ENCODE measurements at places on chromosomes 6 and 20.

GRCh38 chr6:85008296-85009009 is 244.1 kb upstream of the TBX18 start:
- DNase-seq: peak; percentile 21

GRCh38 chr20:59247731-59248684 is 52.4 kb upstream of the EDN3 start:
- no peak for DNase-seq

GRCh38 chr6:155939253-155939652 is 483.6 kb upstream of the NOX3 start:
- DNase-seq: no peak

- no peak for DNase-seq
Observed at GRCh38 chr6:38142178-38142902, 322.8 kb downstream of the ZFAND3 start.

- DNase-seq: no peak
Observed at GRCh38 chr20:3803854-3804253, 7.7 kb downstream of the CDC25B start.

DNA sequence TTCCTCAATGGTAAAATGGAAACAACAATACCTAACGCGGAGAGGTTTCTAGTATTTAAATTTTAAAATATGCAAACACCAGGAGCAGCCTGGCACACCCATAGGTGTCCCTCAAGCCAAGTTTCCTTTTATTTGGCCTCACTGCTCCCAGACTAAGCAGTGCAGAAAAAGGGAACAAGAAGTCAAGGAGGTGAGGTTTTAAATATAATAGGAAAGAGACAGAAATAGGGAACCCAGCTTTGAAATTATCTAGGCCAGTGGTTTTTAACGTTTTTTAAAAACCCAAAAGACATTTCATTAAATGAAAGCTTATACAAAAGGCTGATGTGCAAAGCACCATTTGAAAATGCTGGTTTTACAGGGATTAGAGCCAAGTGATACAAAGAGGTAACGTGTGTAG is 109.6 kb downstream of the SLC22A3 start:
- DNase-seq: no peak

DNA sequence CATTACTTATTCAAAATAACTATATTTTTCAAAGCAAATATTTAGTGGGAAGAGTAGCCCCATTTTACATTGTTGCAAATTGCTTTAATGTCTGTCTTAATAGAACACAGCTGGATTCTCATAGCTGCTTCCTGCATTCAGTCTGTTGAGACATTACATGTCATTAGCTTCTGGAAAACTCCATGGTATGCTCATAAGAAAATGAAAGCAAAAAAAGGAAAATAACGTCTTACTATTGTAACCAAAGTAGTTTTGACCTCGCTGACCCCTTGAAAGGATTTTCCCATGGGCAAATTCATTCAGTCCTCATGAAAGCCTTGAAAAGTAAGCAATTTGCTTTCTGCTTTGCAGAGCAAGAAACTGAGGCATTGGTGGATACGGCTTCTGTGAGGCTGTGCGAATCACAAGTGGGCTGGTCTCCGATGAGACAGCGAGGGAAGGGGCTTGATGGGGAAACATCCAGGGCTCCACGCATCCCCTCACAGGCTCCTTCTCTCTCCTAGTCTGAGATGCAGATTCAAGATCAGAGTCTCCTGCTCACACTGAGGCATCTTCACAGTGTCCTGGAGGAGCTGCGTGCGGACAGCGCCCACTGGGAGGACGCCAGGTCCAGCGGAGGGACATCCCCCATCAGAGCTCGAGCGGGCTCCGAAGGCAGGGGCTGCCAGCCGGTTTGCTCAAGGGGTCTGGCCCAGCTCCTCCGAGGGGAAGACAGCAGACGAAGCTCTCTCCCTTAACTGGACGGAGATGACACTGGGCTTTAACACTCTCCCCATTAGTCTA is 3.3 kb downstream of the C20orf202 start:
- DNase-seq: peak; percentile 12

DNA sequence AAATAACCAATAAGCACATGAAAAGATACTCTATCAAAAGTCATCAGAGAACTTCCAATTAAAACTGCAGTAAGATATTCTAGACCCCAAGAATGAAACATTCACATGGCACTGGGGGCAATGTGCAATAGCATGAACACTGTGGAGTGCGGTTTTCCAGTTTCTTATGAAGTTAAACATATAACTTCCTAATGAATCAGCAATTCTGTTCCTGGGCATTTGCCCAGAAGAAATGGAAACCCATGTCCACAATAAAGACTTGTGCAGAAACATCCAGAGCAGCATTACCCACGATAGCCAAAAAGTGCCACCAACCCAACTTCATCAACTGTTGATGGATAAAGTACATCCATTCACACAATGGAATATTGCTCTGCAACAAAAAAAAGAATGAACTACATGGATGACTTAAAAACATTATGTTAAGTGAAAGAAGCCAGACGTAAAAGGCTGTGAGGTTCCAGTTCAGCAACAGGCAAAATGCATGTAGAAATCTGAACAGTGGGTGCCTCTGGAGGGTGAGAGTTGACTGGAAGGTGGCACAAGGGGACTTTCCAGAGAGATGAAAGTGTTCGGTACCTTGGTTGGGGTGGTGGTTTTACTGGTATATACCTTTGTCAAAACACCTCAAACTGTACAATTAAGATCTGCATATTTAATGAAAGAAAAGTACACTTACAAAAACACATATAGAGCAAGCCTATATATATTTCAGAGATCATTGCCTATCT is 207.2 kb upstream of the ECI2 start:
- DNase-seq: no peak

DNA sequence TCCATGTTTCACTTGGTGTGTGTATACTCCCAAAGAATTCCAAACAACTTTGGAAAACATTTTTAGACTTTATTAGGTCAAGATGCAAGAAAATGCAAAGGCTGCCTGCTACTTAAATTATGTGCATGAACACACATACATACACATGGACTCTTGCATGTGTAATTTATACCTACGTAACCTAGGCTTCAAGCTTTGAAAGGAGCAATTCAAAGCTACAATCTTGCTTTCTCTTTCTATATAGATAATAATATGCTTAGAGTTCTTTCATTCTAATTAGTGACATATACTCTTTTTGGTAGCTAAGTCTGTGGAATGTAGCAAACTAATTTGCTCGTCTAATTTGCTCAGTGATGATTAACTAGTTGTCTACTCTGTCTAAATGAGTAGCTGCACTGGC is 146.5 kb downstream of the EPHA7 start:
- DNase-seq: no peak

- no peak for DNase-seq
Observed at GRCh38 chr6:114712129-114712662, 369.4 kb upstream of the HS3ST5 start.

DNA sequence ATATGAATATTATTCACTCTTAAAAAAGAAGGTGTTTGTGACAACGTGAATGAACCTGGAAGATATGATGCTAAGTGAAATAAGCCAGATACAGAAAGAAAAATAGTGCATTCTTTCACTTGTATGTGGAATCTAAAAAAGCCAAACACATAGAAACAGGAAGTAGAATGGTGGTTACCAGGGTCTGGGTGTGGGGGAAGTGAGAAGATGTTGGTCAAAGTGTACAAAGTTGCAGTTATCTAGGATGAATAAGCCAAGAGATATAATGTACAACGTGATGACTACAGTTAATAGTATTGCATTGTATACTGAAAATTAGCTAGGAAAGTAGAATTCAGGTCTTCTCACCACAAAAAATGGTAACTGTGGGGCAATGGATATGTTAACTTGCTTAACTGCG is 151.1 kb upstream of the HCRTR2 start:
- DNase-seq: no peak

DNA sequence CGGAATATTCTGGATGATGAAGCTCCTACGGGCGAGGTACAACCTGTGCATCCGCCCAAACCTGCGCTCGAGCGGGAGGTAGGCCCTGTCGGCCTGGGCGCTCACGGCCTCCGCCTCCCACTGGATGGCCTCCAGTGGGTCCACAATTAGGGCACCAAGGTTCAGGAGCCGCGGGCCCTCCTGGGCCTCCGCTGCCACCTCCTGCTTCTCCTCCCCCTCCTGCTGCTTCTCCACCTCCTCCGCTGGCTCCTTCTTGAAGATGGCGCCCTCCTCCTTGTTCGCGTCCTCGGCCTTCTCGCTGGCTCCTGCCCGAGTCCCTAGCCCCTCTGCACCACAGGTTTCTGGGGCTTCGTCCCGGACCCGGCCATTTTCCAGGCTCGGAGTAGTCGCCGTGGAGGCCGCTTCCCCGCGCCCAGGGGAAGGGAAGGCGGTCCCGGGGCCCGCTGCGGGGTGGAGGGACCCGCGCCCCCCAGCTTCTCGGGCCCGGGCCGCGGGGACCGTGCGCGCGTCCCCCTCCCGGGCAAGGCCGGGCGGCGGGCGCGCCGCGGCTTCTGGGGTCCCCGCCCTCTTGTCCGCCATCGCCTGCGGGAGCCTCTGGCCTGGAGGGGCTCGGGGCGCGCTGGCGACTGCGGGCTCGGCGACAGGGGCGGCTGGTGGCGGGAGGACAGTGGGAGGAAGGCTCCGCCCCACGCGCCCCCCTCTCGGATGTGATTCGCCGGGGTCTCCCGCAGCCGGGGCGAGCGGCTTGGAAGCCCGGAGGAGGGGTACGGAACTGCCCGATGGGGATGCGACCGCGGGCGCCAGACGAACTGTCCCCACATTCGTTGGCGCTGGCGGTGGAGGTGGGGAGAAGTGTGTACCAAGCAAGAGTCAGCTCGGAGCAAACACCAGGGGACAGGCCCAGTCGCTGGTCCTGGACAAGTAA is 17.6 kb downstream of the PLAGL2 start:
- DNase-seq: peak; percentile 75

DNA sequence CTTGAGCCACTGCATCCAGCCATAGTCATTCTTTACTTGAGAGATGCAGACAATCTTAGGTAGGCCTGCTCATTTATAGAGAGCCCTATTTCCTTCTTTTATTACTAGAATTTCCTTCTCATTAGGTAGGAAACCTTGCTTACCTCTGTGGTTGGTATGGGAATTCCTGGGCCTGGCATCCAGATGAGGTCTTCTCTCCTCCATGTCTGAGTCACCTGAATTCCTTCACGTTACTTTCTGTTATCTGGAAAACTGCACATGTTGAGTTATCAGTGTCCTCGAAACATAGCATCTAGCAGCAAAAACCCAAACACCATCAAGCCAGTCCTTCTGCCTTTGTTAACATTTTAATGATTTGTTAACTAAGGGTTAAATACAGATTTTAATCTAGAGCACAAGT is 2.2 kb downstream of the ZNFX1 start:
- DNase-seq: no peak

DNA sequence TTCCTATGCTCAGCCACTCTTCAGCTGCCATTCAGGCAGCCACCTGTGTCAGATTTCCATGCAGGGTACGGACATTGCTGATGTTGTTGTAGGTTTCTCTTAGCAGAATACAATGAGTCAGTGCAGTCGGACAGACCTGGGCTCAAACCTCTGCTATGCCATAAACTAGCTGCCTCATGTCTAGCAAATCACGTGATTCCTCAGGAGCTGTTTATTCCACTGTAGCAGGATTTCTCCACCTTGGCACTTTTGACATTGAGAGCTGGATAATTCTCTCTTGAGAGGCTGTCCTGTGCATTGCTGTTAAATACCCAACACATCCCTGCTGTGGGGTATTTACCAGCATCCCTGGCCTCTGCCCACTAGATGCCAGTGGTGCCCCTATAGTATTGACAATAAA is 413.8 kb upstream of the CDH4 start:
- DNase-seq: no peak

DNA sequence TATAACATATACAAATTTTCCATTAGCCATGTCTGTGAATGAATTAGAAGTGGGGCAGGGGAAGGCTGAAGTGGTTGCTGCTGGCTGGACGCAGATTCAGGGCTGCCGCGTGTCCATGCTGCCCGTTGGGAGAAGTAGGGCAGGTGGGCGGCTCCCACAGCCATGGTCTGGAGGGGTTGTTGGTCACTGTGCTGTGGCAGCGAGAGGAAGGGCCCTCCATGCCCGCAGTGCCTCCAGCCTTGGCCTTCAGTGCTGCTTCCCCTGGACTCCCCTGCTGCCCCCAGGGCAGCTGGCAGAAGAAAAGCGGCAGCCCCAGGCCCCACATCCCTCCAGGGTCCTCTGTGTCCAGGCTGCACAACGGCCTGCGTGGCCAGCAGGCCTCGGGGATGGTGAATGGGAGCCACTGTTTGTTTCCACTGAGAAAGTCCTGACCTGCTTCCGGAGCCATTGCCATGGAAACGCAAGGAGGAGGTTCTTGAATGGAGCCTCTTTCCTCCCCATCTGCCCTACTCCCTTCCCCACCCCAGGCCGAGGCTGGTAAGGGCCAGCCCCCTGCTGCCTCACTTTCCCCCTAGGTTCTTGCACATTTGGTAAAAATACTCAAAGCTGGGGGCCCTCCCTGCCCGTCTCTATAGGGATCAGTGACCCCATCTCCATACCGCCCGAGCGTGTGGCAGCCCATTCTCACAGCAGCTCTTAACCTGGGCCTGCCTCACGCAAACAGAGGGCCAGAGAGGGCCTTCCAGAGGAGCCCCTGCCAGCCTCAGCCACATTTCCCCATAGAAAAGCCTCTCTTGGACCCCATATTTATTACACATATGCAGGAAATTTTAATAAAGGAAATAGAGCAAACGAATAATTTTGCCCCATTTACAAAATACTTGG is 113.3 kb downstream of the SASH1 start:
- DNase-seq: no peak

- DNase-seq: no peak
Observed at GRCh38 chr6:31210123-31210522, 39.6 kb upstream of the POU5F1 start.

DNA sequence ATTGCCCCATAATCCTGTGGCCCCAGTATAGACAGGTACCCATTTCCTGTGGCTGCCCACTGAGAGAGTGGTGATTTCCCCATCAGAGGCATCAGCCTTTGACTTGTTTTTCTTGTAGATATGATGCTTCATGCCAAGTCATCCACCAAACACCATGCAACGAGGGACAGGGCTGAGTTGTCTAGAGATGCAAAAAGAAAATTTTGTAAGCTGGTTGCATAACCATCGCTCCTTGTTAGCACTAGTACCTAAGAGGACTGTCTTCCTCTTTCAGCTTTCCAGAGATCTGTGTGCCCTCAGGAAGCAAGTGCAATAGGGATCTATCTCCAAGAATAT is 166.8 kb downstream of the BCAS1 start:
- no peak for DNase-seq

GRCh38 chr6:20104696-20105095 is 107.6 kb downstream of the MBOAT1 start:
- DNase-seq: no peak

- DNase-seq: peak; percentile 100
Observed at GRCh38 chr20:36745927-36746659, at the start of gene NDRG3. Gene NDRG3 (minus strand): TSS chr20:36746090. CDS start chr20:36721735, 24,355 bp downstream.

DNA sequence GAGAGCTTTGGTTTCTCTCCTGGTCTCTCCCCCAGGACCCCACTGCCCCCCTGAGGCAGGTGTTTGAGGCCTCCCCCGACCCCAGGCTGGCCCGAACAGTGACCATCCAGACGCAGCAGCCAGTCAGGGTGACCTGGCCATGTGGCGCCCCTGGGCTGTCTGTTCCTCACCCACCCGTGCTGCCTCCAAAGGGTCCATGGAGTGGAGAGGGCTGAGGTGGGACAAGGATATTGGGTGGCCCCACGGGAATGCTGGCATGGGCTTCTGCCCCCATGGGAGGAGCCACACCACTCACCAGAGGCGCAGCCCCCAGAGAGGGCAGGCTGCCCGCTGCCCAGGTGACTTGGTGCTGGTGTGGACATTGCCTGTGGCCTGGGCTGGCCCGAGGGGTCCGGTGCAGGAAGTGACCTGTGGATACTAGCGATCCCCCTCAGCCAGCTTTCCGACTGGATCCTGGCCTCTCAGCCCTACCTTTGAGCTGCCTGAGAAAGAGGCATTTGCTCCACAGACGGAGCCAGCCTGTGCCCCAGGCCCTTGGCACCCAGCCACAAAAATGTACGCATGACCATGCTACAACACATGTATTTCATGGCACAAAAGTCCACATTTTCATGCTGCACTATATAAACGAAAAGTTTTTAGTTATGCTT is 50.8 kb downstream of the BCAS4 start:
- no peak for DNase-seq
